CD8-positive, alpha-beta memory T cell (primary cell): ENCODE measurements at places on chromosomes 1 and 21. TPM values are rescaled to one million over a fixed set of nuclear protein-coding genes. Genes with fewer than 3 reads are reported as not detected.

DNA sequence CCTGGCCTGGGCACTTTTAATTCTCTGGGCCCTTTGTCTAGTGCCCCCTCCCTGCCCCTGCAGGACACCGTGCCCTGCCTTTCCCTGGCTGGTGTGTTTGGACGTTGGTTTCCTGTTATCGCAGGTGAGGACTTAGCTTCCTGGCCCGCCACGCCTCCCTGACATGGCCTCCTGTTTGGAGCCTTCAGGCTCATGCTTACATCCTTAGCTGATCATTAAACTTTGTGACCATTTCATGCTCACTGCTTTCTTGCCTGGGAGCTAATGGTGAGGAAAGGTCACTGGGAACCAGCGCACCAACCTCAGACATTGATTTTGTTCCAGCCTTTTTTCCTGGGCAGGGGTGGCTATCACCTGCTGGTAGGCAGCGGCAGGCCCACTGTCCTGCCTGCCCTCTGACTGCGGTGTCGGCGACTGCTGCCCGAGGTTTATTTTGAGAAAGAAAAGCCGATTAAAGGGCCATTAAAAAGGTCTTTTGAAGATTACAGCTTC is 3.7 kb downstream of the PFKL start:
- peaks cover 40% of the 10 kb centered on the region for H3K4me1 ChIP-seq
- no peak for DNase-seq
- no peaks in the 10 kb centered on the region for H3K27me3 ChIP-seq

DNA sequence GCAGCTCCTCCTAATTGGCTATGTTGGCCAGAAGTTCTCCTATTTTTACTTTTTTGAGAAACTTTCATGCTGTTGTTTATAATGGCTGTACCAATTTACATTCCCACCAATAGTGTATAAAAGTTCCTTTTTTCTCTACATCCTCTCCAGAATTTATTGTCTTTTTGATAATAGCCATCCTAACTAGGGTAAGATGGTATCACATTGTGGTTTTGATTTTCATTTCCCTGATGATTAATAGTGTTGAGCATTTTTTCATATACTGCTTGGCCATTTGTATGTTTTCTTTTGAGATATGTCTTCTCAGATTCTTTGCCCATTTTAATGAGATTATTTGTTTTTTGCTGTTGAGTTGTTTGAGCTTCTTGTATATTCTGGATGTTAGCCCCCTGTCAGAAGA is 46.8 kb downstream of the NTMT2 start:
- H3K4me3 ChIP-seq: no peak overlapping the region
- DNase-seq: no peak
- peaks cover 4% of the 10 kb centered on the region for H3K27me3 ChIP-seq

GRCh38 chr1:172344444-172344843 is 76.0 kb upstream of the C1orf105 start:
- H3K27me3 ChIP-seq: no peaks in the 10 kb centered on the region
- no peaks in the 10 kb centered on the region for H3K36me3 ChIP-seq
- no peak for DNase-seq
- no peak overlapping the region for H3K4me3 ChIP-seq

REN gene
- not detected for total RNA-seq

DNA sequence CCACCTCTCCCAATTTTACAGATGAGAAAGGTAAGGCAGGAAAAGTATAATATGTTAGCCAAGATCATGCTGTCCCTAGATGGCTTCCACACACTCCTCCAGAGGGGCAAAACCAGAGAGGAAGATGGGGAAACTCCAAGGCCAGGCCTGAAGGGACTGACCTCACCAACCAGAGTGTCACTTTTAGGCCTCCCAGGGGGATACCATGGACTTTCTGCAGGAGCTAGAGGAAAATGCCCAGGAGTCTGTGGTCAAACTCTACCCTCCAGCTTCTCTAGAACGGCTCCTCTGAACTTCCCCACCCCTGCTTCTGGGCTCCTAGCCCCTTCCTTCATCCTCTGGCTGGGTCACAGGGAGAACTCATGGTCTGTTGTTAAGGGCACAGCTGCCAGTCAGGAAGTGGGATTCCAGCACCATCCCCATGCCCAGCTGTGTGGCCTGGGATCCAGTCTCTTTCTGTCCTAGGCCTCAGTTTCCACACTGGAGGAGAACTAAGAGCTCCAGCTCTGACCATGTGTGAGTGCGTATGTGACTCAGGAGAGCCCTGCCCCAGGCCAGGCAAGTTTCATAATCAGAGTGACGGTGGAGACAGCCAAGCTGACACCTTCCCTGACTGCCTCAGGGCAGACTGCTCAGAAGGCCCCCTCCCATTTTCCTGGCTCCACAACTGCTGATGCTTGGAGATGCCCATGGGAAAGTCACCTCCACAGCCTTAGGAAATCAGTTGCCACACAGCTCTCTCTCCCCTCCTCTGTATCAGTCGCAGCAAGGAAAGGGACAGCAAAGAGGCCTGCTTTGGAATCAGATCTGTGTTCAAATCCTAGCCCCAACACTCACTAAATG is 1.9 kb downstream of the IGSF8 start:
- peaks cover 53% of the 10 kb centered on the region for H3K4me1 ChIP-seq
- no peaks in the 10 kb centered on the region for H3K27me3 ChIP-seq
- peaks cover 9% of the 10 kb centered on the region for H3K36me3 ChIP-seq
- H3K27ac ChIP-seq: no peak overlapping the region
